ENCODE measurements at places on chromosomes 4 and X. TPM values are rescaled to one million over a fixed set of nuclear protein-coding genes. Genes with fewer than 3 reads are reported as not detected.

IL2 gene
- total RNA-seq, result not detected

LRIT3 gene
- total RNA-seq, result 0.08 TPM

SYTL5 gene
- not detected for total RNA-seq

IBSP gene
- not detected for total RNA-seq

SLC9B1 gene
- not detected for total RNA-seq

CXCL3 gene
- 0.40 TPM for total RNA-seq

GRK4 gene
- 7.3 TPM for total RNA-seq

HDX gene
- 0.86 TPM for total RNA-seq

HSFX4 gene
- total RNA-seq, result not detected

EVC gene
- total RNA-seq, result 2.3 TPM

GRCh38 chr4:98203332-98204235 lies 57.6 kb upstream of the RAP1GDS1 start:
- DNase-seq, result no peak

GRCh38 chr4:151678048-151678872 lies 82.5 kb downstream of the GATB start:
- DNase-seq, result no peak

- no peak for DNase-seq
Observed at GRCh38 chr4:89294573-89295269, 12.9 kb downstream of the GPRIN3 start.

DNA sequence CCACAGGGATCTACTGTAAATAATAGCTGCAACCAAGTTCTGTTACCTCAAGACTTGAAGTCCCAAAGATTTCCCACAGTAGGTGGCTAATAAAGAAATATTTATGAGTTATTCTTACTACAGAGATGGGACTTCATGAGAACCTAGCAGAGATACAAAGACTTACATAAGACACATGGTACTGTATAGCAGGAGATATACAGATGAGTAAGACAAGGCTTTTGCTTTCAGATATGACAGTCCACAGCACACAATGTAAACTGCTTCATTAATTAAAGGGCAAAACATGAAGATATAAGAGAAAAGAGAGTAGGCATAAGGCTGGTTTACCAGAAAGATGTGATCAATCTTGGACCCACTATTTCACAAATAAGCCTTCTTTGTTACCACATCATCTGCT lies 6.6 kb downstream of the ANKRD17 start:
- DNase-seq, result no peak

GRCh38 chr4:79877511-79877910 lies 195.5 kb downstream of the ANTXR2 start:
- DNase-seq, result no peak

GRCh38 chr4:7710576-7711306 lies 228.9 kb downstream of the AFAP1 start:
- DNase-seq, result peak; percentile 41

GRCh38 chr4:103111598-103111997 lies 12.0 kb upstream of the BDH2 start:
- DNase-seq, result no peak

DNA sequence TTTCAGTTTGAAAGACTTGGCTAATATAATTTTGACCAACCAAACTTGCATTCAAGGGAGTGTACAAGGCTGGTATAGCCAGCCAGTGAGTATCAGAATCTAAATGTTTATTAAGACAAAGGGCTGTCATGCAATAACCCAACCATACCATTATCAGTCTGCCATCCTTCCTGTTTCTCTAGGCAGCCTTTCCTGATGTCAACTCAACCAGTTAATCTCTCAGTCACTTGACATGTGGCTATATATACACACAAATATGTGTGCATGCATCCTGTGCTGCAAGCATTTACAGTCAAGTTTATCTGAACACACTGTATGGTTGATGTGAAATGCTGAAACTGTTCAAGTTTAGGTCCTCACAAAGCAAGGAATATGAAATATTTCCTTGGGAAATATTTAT lies 17.2 kb downstream of the BTK start:
- no peak for DNase-seq

DNA sequence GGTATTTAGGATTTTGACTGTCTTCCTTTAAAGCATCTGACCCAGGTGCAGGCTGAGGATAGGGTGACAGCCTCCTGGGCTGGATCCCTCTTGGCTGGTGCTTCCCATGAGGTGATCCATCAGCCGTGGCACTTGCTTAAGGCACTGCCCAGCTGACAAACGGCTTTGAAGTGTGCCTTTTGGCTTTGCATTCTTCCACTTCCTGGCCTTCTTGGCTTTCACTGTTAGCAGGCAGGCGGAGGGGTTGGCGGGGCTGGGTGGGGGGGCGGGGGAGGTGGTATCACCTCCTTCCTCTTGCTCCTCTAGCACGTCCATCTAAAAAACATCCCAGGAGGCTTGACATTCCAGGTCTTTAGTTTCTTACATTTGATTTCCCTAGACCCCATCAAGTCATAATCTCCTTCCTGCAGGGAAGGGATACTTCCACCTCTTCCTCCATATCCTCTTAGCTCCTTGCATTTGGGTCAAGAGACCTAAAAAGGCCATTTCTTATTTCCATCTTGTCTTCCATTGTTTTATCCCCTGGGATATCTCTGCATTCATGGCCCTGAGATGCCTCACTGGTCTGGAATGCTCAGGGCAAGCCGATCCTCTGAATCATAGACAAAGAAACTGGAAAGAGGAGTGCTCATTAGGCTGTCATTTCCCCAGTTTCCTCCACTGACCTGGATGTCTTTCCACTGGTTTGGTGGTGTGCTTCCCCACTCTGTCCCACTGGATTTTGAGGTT lies 11.3 kb upstream of the APLN start:
- no peak for DNase-seq

- DNase-seq, result peak; percentile 1
Observed at GRCh38 chr4:3419836-3420605, 21.7 kb upstream of the HGFAC start.

DNA sequence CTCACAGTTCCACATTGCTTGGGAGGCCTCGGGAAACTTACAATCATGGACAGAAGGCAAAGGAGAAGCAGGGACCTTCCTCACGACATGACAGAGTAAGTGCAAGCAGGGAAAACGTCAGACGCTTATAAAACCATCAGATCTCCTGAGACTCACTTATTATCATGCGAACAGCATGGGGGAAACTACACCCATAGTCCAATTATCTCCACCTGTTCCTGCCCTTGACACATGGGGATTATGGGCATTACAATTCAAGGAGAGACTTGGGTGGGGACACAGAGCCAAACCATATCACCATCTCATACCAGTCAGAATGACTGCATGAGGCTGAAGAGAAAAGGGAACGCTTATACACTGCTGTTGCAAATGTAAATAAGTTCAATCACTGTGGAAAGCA lies 1066.9 kb upstream of the PCDH7 start:
- no peak for DNase-seq

DNA sequence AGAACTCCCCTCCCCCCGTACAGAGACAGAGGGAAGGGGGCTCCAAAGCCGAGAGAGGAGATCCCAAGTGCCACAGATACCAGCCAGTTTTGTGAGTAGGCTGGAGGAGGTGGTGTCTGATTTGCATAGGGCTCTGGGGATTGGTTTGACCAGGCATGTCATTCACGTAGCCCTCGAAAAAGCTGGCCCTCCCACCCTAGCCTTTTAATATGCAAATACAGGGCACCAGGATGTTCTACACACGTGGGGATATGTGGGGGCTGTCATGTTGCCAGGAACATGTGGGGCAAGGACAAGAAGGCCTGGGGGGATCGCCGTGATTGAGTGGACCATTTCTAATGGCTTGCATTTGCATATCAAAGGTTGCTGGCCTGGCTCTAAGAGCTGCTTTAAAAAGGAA lies 272.9 kb downstream of the PPP1R2C start:
- no peak for DNase-seq

- no peak for DNase-seq
Observed at GRCh38 chr4:119736559-119736958, 108.0 kb upstream of the PDE5A start.

- DNase-seq, result no peak
Observed at GRCh38 chr4:53541577-53542206, 49.6 kb downstream of the LNX1 start.

- DNase-seq, result no peak
Observed at GRCh38 chrX:110175696-110176095, 142.2 kb downstream of the AMMECR1 start.

GRCh38 chrX:78237127-78237526 lies 90.3 kb downstream of the CYSLTR1 start:
- no peak for DNase-seq

GRCh38 chr4:76246025-76246424 lies 5.5 kb upstream of the FAM47E start:
- DNase-seq, result no peak

DNA sequence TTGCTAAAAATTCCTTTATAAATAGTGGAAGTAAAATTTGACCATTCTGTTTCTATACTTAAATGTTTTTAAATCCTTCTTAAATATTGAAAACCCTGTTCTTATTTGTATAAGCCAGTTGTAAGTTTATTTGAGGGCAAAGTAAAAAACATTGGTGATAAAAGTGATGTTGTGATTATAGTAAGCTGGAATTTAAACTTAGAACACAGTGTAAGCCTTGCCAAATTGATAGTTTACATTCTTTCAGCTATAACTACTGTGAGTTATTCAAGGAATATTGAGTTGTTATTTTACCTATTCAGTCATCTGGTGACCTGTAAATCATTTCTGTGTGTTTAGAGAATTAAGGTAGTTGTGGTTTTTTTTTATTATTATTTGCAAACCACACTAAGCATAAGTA lies 9.6 kb downstream of the YY2 start:
- DNase-seq, result no peak

GRCh38 chr4:140790171-140790570 lies 34.0 kb upstream of the TBC1D9 start:
- DNase-seq, result no peak

- no peak for DNase-seq
Observed at GRCh38 chr4:158799013-158799770, 30.4 kb downstream of the FNIP2 start.

- no peak for DNase-seq
Observed at GRCh38 chrX:25733148-25733547, 405.0 kb upstream of the MAGEB18 start.

DNA sequence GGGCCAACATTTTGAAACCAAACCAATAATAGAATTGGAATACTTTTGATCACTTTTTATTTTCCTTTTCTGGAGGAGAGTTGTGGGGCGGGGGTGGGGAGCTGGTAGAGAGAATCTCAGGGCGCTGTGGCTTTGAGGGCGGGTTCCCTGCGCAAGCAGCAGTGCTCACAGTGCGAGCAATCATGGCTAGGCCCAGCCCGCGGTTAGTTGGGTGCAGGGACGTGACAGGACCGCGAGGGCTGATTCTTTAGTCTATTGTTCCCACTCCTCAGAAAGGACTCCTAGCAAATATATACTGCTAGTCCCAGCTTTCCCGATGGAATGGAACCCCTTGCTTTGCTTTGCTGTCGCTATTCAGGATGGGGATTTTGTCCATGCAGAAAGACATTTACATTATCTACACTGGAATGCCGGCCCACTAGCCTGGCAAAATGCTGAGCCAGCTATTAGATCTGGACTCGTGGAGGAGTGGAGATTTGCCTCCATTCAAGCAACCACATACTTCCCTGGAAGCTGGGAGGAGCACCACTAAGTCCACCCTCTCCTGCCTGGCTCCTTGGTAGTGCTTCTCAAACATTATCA lies 23.9 kb upstream of the APLN start:
- no peak for DNase-seq

DNA sequence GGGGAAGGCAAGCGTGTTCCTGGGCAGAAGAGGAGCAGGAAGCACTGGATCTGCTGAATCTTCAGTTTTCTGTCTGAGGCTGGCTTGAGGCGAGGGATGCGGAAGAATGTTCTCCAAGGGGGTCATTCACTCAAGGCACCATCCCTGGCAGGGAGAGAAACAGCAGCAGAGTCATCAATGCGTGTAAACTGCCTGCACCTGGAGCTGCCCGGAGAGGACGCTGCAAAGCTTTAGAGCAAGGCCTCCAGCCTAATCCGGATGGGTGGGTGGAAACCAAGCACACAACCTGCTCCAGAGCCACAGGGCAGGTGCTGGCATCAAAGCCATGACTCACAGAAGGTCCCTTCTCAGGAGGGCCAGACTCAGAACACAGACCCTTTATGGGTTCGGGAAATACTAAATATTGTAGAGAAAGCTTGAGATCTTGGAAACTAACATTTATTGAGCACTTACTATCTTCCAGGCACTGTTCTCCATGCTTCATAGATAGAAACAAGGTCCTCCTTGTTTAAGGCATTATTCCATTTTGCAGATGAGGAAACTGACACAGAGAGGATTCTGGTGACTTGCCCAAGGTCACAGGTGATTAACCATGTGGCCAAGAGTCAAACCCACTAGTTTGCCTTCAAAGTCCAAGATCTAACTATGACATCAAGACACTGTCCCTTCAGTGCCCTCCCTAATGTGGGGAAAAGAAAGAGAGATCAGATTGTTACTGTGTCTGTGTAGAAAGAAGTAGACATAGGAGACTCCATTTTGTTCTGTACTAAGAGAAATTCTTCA lies 7.7 kb downstream of the PROM1 start:
- no peak for DNase-seq

DNA sequence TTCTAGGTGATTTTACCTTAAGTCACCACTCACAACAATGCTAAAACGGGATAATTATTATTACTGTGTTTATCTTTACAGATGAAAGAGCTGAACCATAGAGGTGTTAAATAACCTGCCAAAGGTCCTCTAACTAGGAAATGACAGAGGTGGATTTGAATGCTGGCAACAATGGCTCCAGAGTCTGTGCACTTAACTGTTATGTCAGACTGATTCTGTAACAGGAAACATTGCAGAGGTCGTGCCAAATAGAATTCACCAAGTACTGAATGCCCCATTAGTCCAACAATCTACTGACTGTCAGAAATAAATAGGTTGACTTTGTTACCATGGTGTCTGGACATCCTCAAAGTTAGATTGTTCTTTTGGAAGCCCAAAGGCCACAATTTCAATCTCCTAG lies 20.9 kb upstream of the USP27X start:
- DNase-seq, result no peak

GRCh38 chrX:131317326-131317725 lies 28.2 kb upstream of the IGSF1 start:
- DNase-seq, result no peak

GRCh38 chrX:120746153-120746552 lies 116.3 kb upstream of the C1GALT1C1 start:
- no peak for DNase-seq

DNA sequence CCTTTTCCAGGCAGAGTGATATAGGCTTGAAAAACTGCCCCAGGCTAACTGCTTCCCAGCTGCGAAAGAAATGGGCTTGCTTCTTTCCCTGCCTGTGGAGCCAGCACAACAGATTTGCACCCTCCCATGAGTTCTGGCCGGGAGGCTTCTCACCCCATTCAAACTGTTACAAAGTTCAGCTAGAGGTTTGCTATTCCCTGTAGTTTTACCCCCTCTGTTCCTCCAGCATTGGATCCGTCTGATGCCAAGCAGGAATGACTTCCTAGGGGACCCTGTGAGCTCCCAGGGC lies 87.6 kb upstream of the NDST4 start:
- DNase-seq, result no peak

Measured in psoas muscle (tissue), 8 donors.